ENCODE measurements at places on chromosomes 12 and 14. TPM values are rescaled to one million over a fixed set of nuclear protein-coding genes. Genes with fewer than 3 reads are reported as not detected.

GRCh38 chr14:65206448-65207096 lies 104.3 kb upstream of the MAX start:
- DNase-seq, result peak; percentile 77
- no peaks in the 10 kb centered on the region for H3K36me3 ChIP-seq
- H3K4me3 ChIP-seq, result peak overlapping the region; percentile 33
- H3K4me1 ChIP-seq, result peaks cover 69% of the 10 kb centered on the region
- H3K27ac ChIP-seq, result no peak overlapping the region

- H3K36me3 ChIP-seq, result no peaks in the 10 kb centered on the region
- H3K27ac ChIP-seq, result no peak overlapping the region
- H3K27me3 ChIP-seq, result no peaks in the 10 kb centered on the region
- no peaks in the 10 kb centered on the region for H3K4me1 ChIP-seq
- DNase-seq, result no peak
- no peak overlapping the region for H3K4me3 ChIP-seq
Measured at GRCh38 chr12:49121047-49121696, 10.0 kb downstream of the TUBA1B start.

DNA sequence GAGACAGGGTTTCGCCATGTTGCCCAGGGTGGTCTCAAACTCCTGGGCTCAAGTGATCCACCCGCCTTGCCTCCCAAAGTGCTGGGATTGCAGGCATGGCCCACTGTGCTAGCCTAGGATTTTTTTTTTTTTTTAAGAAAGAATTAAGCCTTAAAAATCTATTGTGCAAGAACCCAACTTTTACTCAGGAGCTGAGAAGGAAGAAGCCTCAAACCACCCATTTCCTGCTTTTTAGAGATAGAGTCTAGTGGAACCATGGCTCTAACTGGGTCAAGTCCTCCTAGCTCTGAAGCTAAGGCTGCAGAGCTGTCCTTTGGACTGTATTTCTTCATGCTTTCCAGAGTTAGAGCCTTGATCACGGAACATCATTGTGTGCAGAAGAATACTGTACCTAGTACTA lies 1.3 kb upstream of the TSFM start:
- peaks cover 12% of the 10 kb centered on the region for H3K36me3 ChIP-seq
- peak overlapping the region; percentile 81 for H3K27ac ChIP-seq
- no peak overlapping the region for H3K4me3 ChIP-seq
- H3K27me3 ChIP-seq, result no peaks in the 10 kb centered on the region
- DNase-seq, result peak; percentile 63

DNA sequence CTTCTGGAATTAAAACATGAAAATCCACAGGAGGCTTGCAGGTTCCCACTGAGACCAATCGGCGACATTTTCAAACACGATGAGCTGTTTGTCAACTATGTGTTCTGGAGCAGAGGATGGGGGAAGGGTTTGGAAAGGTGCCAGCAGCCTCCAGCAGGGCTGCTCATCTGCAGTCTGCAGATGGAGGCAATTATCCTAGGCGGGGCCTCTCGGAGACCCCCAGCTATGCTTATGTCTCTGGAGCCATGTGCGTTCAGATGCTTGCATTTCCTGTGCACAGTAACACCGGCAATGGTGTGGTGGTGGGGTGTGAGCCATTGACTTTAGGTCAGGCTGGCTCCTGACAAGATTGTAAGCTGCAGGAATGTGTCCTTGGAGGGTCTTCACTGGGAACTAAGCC lies 51.7 kb downstream of the RPH3A start:
- no peaks in the 10 kb centered on the region for H3K36me3 ChIP-seq
- no peak overlapping the region for H3K4me3 ChIP-seq
- no peaks in the 10 kb centered on the region for H3K27me3 ChIP-seq
- H3K4me1 ChIP-seq, result no peaks in the 10 kb centered on the region

DNA sequence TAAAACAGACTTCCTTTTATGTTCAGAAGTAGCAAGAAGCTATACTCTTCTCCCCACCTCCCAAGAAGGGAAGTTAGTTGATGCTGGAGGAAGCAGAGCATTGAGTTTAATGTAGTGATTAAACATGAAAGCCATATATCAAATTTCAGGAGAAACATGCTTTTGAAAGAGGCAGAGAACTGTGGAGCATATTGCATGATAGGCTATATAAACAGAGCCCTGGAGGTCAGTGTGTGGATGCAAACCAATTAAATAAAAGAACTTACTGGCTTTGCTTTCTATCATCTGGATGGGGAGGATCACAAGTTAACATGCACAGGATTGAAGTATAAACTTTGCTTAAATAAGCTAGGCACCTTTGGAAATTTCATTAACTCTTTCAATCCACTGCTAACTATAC lies 94.1 kb downstream of the MSRB3 start:
- no peaks in the 10 kb centered on the region for H3K36me3 ChIP-seq
- H3K4me1 ChIP-seq, result no peaks in the 10 kb centered on the region
- H3K27me3 ChIP-seq, result no peaks in the 10 kb centered on the region
- no peak overlapping the region for H3K27ac ChIP-seq
- no peak for DNase-seq

- DNase-seq, result no peak
- H3K4me3 ChIP-seq, result no peak overlapping the region
- no peak overlapping the region for H3K27ac ChIP-seq
- no peaks in the 10 kb centered on the region for H3K27me3 ChIP-seq
- H3K36me3 ChIP-seq, result no peaks in the 10 kb centered on the region
Measured at GRCh38 chr14:100788517-100788916, 37.4 kb upstream of the MEG3 start.

DNA sequence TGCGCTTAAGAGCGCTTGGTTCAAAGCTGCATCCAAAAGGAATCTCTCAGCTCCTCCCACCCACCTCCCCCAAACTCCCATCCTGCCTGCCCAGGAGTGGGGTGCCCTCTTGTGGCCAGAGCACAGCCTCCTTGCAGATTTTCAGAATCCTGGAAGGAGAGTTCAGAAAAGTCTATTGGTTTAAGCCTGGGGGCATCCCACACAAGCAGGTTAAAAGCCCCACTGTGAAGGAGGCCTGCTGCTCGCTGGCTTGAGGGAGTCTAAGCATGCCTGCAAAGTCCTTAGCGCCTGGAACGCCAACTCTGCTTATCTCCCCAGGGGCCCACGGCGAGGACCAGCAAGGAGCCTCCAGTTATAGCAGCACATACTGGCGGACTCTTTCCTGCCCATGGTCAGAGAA lies 297.1 kb downstream of the KSR2 start:
- H3K27ac ChIP-seq, result no peak overlapping the region
- DNase-seq, result no peak
- H3K4me3 ChIP-seq, result no peak overlapping the region
- H3K4me1 ChIP-seq, result no peaks in the 10 kb centered on the region
- H3K36me3 ChIP-seq, result no peaks in the 10 kb centered on the region
- H3K27me3 ChIP-seq, result no peaks in the 10 kb centered on the region

DNA sequence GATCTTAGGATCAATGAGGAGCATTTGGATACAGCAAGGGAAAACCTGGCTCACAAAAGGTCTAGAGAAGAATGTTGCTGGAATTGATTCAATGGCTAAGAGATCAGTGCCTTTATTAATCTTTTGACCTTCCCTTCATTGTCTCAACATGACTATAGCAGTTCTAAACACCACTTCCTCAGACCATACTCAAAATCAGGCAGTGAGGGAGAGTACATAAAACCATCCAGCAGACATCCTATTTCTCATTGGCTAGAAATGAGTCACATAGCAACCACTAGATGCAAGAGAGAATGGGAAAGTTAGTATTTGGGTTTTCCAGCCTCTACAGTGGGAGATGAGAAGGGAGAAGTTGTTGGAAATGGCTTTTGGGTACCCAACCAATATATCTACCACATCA lies 151.4 kb upstream of the NUDT4 start:
- peaks cover 26% of the 10 kb centered on the region for H3K4me1 ChIP-seq
- no peaks in the 10 kb centered on the region for H3K36me3 ChIP-seq
- DNase-seq, result no peak
- no peak overlapping the region for H3K27ac ChIP-seq
- H3K27me3 ChIP-seq, result no peaks in the 10 kb centered on the region

- H3K4me1 ChIP-seq, result peaks cover 20% of the 10 kb centered on the region
- DNase-seq, result peak; percentile 86
- H3K27me3 ChIP-seq, result no peaks in the 10 kb centered on the region
- H3K27ac ChIP-seq, result peak overlapping the region; percentile 52
Measured at GRCh38 chr12:109763201-109763841, 49.7 kb downstream of the FAM222A start.

GRCh38 chr14:95146079-95146771 lies 11.1 kb downstream of the DICER1 start:
- DNase-seq, result peak; percentile 79
- H3K4me1 ChIP-seq, result peaks cover 31% of the 10 kb centered on the region
- peak overlapping the region; percentile 72 for H3K27ac ChIP-seq
- H3K4me3 ChIP-seq, result no peak overlapping the region

- no peaks in the 10 kb centered on the region for H3K36me3 ChIP-seq
- no peak overlapping the region for H3K27ac ChIP-seq
- no peaks in the 10 kb centered on the region for H3K4me1 ChIP-seq
Measured at GRCh38 chr12:107513184-107513583, 172.4 kb upstream of the PWP1 start.

GRCh38 chr14:31993521-31993951 lies 83.6 kb upstream of the ARHGAP5 start:
- DNase-seq, result no peak
- no peak overlapping the region for H3K27ac ChIP-seq
- H3K4me3 ChIP-seq, result no peak overlapping the region
- no peaks in the 10 kb centered on the region for H3K27me3 ChIP-seq

DNA sequence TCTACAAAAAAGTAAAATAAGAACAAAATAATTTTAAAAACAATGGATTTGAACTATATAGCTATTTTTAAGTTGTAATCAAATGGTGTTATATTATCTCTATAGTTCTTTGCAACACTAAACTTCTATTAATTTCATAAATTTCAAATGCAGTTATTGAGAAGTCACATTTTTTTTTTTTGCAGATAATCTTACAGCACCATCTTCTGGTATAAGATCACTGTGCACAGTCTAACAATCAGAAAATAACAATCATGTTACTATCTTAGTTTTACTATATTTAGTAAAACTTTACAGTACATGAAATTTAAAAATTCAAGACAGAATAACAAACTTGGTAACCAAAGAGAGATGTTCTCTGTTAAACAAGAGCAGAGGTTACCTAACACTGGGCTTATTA lies 40.6 kb downstream of the GXYLT1 start:
- H3K27ac ChIP-seq, result no peak overlapping the region
- no peak overlapping the region for H3K4me3 ChIP-seq
- no peaks in the 10 kb centered on the region for H3K27me3 ChIP-seq
- no peaks in the 10 kb centered on the region for H3K4me1 ChIP-seq

DNA sequence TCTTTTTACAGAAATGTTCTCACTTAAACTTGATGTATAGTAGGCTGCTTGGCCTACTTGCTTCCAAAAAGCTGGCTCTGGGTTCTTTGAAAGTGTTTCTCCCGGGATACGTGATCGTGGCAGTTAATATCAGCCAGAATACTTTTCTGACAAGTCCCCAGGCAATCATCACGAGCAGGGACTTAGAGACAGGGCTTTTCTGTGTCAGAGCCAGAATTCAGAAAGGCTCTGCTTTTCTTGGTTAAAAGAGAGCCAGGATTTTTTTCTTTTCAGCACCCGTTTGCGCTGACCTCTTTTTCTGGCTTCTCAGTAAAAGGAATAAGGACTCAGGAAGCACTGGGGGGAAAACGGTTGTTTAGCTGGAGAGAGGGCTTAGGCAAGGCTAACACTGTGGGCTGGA lies 57.8 kb upstream of the ARHGAP5 start:
- no peaks in the 10 kb centered on the region for H3K27me3 ChIP-seq
- H3K36me3 ChIP-seq, result no peaks in the 10 kb centered on the region
- no peak overlapping the region for H3K4me3 ChIP-seq
- no peak overlapping the region for H3K27ac ChIP-seq
- no peaks in the 10 kb centered on the region for H3K4me1 ChIP-seq

DNA sequence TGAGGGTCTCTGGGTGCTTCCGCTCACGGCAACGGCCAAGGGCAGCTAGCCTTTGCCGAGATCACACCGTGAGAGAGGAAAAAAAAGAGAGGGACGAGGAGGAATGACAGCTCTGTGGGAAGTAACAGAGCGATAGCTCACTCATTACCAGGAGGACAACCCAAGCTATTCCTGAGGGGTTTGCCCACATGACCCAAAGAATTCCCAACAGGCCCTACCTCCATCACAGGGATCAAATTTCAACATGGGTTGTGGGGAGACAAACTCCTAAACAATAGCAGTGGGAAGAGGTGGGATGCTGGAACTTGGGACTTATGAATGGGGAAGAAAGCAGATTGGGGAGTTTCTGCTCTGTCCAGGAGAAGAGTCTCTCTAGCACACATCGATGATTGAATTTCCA lies 180.6 kb downstream of the LRRK2 start:
- H3K27me3 ChIP-seq, result no peaks in the 10 kb centered on the region
- no peak overlapping the region for H3K27ac ChIP-seq
- no peak overlapping the region for H3K4me3 ChIP-seq
- no peak for DNase-seq
- no peaks in the 10 kb centered on the region for H3K36me3 ChIP-seq
- no peaks in the 10 kb centered on the region for H3K4me1 ChIP-seq

- peaks cover 71% of the 10 kb centered on the region for H3K36me3 ChIP-seq
- no peak for DNase-seq
- H3K4me3 ChIP-seq, result no peak overlapping the region
- H3K4me1 ChIP-seq, result no peaks in the 10 kb centered on the region
- no peak overlapping the region for H3K27ac ChIP-seq
Measured at GRCh38 chr14:96307434-96307833, 51.4 kb downstream of the BDKRB1 start.

DNA sequence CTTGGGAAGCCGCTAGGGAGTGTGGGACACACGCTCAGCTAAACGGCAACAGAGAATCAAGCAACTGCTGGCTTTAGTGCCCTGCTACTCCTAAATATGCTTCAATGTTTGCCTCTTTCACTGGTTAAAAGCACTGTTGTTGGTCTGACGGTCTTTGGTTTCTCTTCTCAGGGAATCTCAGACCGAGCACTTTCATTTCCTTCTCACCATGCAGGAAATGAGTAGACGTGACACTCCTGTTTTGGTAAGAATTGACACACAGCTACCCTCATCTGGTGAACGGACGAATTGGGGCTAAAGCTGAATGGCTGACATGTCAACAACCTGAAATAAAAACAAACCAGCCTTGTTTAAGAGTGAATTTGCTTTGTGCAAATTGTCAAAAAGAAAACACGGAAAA lies 57.5 kb upstream of the PIWIL1 start:
- no peak overlapping the region for H3K27ac ChIP-seq
- DNase-seq, result no peak
- H3K27me3 ChIP-seq, result no peaks in the 10 kb centered on the region

DNA sequence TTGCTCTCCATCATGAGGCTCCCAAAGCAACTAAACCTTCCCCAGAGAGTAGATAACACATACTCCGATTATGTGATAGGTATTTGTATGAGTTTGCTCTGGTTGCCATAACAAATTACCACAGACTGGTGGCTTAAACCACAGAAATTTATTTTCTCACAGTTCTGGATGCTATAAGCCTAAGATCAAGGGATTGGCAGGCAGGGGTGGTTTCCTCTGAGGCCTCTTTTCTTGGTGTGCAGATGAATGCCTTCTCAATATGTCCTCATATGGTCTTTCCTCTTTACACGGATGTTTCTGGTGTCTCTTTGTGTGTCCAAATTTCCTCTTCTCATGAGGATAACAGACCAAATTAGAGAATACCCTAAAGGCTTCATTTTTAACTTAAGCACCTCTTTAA lies 285.8 kb upstream of the GRIP1 start:
- no peaks in the 10 kb centered on the region for H3K36me3 ChIP-seq
- H3K4me3 ChIP-seq, result no peak overlapping the region
- H3K27me3 ChIP-seq, result no peaks in the 10 kb centered on the region
- H3K4me1 ChIP-seq, result peaks cover 21% of the 10 kb centered on the region
- no peak for DNase-seq

Gene STXBP6
- 0.05 TPM for polyA plus RNA-seq

Gene CCDC175
- polyA plus RNA-seq, result not detected

Gene LRFN5
- not detected for polyA plus RNA-seq
